ELR (cell line): ENCODE measurements at places on chromosomes 16 and 17.

GRCh38 chr17:8693328-8693727, 51.3 kb downstream of the CCDC42 start:
- no peak for DNase-seq

DNA sequence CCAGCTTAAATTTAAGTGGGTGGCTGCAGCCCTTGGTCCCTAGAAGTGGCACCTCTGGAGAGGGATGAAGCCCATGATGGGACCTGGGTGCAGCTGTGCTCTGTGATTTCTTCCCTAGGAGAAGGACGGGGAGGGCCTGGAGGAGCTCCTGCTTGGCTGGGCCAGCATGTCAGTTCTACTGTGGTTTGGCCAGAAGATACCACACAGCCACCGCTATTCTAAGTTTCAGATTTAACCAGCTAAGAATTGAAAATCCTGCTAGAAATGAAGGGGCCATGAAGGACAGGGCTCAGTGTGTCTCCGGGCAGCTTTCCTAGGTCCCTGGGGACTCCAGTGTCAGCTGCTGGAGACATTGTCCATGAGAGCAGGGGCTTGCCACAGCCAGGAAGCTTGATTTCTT, 9.7 kb downstream of the RAP1GAP2 start:
- DNase-seq: no peak

- DNase-seq: no peak
These were observed 75.9 kb upstream of the WSB1 start for GRCh38 chr17:27218041-27218440.

GRCh38 chr16:52547004-52547833, at the start of gene TOX3:
TOX3 (minus strand) TSS chr16:52547143; CDS start chr16:52546723, 420 bp downstream.
- DNase-seq: no peak

- no peak for DNase-seq
These were observed 47.7 kb downstream of the CCDC42 start for GRCh38 chr17:8696906-8697305.

DNA sequence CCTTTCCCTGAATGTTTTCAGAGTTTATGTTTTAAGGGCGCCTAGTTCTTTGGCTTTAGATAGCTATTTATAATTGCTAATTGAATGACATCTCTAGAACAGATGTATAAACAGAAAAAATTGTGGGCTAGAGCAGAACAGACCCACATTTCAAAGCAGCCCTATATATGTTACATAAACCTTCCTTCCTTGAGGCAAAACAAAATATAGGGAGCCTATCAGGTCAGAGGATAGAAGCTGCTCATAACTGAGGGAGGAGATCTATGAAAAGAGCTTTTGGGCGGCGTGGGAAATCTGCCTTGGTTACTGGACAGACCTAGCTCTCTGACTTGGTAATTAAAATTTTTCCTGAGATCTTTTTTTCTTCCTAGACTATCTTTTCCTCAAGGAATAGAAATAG, 68.4 kb downstream of the SPAG9 start:
- DNase-seq: no peak

DNA sequence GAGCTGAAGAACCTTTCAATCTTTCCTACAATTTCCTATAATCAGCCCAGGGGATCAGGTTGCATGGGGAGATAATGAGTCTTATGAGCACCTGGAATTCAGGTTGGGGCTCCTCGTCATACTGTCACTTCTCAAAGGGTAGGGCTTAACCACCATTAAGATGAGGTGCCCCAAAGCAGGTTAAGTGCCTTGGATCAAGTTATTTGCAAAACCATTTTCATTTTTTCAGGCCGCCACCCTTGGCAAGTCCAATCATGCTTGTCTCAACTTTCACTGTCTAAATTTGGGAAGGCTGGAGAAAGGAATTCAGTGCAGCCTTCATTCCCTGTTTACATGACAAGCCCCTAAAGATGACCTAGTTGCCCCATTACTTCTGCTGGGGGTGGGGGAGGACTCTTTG, 44.9 kb upstream of the TANGO6 start:
- no peak for DNase-seq

DNA sequence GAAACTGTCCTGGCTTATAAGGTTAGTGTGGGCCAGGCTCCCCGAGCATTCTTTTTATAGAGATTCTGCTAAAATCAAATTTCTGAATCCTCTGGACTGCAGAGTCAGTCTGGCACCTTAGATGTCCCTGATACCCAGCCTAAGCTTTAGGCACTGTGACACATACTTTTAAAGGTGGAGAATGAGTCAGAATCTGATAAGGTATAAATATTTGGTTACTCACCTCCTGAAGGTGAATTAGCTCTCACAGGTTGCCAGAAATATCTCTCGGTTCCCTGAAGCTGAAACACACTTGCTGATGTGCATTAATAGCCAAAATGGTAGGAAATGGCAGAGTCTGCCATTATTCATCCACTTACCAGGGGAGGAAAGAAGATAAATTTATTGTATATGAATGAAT, 446.9 kb downstream of the UTP18 start:
- no peak for DNase-seq

DNA sequence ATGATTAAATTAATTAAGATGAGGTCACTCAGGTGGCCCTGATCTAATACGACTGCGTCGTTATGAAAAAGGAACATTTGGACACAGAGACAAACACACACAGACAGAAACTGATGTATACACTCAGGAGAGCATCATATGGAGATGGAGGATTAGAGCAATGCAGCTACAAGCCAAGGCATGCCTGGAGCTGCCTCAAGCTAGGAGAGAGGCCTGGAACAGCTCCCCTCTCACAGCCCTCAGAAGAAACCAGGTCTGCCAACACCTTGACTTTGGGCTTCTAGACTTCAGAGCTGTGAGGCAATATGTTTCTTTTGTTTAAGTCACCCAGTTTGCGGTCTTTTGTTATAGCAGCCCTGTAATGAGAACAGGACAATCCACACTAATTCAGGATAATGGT, 318.9 kb downstream of the HS3ST3B1 start:
- no peak for DNase-seq

DNA sequence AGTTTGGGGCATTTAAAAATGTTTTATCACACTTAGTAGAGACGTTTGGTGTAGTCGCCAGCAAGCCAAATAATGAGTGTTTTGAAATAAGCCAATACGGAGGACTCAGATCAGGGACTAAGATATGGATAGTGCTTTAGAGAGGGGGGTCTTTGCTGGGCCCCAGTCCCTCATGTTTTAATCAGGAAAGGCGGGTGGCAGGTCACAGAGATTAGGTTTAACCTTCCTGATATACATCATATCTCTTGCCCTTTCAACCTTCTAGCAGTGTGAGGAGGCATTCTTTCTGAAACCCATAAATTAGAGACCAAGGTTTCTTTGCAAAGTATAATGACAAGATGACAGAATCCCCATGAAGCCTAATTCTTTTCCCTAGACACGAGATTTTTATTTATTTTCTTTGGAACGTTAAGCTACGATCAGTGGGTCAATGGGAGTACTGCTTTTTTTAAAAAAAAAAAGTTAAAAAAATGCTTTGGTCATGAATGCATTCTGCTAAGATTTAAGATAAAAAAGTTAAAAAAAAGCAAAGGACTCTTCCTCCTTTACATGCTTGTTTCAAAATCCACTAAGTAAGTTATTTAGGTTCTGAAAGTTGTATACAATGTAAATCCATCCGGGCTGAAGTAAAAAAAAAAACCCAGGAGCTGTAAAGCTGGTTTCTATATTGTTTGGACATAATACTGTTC, 572.1 kb upstream of the SALL1 start:
- DNase-seq: no peak

DNA sequence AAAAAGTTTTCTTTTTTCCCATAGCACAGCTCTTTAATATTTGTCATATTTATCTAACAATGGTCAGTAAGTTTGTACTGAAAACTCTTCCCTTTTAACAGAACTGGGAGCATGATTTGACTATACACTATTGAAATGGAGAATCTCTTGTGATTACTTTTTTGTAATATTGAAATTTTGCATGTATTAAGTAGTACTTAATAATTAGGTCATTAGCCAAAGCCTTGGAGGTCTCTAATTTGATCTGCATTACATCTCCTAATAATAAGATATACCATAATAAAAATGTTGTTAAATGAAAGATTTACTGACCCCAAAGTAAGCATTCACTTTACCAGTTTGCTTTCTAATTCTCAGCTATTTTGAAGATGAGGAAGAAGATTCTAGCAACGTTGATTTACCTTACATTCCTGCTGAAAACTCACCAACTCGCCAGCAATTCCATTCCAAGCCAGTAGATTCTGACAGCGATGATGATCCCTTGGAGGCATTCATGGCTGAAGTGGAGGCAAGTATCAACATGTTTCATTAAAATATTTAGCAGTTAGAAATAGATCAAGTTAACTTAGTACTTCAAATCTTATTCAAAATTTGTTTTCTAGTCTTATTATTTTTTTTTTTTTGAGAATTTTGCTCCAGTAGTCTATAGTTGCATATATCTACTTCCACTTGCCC, 18.2 kb downstream of the DDX42 start:
- no peak for DNase-seq

DNA sequence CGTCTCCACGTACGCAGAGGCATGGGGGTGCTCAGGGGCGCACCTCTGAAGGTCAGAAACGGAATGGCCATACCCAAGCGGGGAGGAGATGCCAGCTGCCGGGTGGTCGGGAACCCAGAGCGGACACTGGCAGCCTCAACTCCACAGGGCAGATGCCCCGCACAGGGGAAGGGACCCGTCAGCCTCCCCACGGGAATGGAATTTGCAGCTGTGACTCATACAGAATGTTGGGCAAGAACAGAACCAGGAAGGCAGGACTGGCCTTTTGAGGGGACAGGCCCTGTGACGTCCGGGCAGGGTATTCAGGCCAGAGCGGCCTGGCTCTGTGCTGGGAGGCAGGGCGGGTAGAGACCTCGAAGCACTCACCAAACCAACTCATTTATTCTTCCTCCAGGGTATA, 7.5 kb downstream of the TK1 start:
- DNase-seq: peak; percentile 80

GRCh38 chr16:48833461-48833860, 223.5 kb upstream of the N4BP1 start:
- DNase-seq: no peak

DNA sequence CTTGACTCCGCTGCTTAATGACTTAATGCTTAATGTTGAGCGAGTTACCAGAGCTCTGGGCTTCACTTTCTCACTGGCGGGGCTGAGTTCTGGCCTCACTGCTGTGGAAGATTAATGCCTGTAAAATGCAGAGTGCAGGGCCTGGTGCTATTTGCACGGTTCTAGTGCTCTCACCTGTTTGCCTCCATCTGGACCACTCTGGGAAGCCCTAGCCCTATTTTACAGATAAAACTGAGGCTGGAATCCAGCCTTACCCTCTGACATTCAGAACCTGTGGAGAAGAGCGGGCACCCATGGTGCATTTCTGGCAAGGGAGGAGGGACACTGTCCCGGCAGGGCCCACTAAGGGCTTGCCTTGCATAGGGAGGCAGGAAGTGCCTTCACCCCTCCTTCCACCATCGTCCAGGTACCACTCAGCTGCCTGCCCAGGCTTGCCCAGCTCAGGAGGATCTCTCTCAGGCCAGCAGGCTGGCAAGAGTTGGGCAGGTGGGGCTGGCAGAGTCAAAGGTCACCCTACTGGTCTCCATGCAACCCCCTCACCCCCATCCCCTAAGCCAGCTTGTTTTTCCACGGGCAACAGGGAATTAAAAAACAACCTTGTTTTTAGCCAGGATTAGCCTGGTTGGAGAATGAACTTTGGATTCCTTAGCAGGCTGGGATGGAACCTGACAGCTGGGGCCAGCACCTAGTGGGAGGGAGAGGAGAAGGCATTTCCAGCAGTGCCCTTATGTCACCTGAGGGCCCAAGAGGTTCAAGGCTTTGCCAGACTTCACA, 4.1 kb upstream of the UBALD1 start:
- no peak for DNase-seq

GRCh38 chr17:39926588-39927100, 757 bp downstream of the ORMDL3 start:
- DNase-seq: peak; percentile 47

- DNase-seq: peak; percentile 18
These were observed 28.4 kb downstream of the MYH3 start for GRCh38 chr17:10628756-10629155.

DNA sequence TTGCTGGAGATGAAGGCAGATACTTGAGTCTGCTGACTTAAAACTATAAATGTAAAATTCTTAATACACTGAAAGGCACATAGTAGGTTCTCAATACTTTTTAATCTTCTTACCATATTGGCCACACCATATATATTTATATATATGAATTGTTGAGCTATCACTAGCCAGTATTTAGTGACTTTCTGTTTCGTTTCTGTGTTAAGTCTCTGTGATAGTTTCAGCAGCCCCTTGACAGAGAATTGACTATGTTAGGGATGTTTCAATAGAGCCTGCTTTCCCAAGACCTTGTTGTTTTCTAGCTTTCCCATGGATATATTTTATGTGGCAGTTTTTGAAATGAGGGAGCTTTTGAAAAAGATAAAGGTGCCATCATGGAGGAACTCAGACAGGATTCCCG, 206.5 kb upstream of the GOT2 start:
- DNase-seq: no peak

DNA sequence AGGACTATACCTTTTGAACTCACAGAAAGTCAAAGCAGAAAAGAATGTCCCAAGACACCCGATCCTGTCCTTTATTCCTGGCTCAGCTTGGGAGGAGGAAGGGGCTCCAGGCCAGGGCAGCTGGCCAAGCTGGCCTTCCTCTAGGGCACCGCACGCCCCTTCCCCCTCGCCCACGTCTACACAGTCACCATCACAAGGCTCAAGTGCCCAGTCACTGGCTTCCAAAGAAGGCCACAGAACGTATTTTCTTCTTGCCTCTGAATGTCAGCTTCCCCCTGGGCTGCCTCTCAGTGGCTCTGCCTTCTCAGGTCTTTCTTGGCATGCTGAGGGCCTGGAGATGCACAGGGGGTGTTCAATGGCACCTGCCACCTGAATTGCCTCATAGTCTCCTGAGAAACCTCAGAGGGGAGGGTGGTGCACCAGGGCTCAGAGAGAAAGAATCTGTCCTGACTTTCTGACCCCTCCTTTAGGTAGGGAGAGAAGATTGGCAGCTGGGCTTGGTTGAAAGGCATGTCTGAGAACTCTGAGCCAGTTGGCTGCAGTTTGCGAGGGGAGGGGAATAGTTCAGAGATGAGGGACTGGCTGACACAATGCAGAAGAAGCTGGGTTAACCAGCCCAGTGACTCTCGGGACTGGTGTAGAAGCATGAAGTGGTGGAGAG, 2.1 kb downstream of the DHRS11 start:
- DNase-seq: no peak

DNA sequence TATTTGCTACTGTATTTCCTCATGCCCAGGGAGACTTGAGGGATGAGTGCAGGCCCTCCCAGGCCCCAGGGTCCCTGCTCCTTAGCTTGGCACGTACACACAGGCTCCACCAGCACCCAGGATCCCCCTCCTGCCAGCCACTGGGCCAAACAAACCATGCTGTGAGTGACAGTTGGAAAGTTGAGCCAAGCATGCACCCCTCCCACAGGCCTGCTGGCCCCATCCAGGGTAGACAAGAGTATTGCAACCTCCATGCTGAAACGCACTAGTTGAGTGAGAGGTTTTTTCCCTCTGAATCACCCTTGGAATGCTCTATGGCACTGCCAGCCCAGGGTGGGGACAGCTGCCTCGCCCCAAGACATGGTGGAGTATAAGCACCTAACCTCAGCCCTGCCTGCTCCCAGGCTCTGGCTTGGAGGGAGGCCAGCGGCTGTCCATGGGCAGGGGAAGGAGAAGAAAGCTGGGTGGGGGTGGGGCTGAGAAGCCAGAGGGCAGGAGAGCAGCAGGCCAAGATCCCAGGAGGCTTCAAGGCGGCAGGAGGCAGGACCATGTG, 49.6 kb downstream of the PITPNM3 start:
- DNase-seq: peak; percentile 41
